ENCODE measurements at places on chromosomes 4 and X.

DNA sequence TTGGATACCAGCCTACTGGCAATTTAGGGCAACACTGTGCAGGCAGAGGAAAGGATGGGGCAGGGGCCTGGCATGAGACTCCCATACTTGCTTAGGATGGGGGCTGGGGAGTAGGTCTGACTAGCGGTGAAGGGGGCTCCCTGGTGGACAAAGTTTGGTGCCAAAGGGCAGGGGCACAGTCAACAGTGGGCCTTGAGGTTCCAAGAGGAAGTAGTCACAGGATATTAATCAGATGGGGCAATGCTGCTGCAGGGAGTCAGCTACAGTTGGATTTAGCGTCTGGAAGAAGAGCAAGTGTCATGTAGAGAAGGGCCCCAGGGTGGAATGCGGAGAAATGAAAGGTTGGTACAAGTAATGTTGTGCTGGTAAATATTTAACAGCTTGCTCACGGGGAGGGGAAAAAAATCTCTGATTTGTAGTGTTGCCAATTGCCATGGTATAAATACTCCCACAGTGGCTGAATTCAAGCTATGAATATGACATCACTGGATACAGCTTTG, 139.4 kb downstream of the PJA1 start:
- no peak for DNase-seq

DNA sequence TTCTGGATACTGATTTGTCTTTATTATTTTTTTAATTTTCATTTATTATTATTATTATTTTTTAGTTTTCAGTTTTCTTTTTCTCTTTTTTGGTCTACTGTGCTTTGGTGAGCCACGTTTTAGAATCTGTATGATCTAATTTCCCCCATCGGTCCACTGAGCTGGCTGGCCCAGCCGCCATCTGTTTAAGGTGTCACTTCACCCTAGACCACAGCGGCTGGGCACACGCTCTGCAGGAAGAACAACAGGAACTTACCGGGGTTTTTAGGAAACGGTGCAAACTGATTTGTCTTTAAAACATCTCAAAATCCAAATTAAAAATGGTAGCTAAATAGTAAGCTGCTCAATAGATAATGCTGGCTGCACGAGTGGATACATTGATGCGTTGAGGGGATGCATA, 48.8 kb upstream of the AMOT start:
- DNase-seq: no peak

DNA sequence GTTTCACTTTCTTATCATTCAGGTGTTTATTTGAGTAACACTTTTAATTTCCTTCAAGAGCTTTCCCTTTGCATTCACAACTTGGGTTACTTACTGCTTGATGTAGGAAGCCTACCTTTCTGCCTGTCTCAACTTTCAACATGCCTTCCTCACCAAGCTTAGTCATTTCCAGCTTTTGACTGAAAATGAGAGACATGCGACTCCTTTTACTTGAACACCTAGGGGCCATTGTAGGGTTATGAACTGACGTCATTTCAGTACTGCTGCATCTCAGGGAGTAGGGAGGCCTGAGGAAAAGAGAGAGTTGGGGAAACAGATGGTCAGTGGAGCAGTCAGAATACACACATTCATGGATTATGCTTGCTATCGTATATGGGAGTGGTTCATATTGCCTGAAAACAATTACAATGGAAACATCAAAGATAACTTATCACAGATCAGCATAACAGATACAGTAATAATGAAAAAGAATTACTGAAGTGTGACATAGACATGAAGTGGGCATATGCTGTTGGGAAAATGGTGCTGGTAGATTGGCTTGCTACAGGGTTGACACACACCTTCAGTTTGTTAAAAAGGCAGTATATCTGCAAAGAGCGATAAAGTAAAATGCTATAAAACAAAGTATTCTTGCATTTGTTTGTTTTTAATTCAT, 25.7 kb downstream of the USP53 start:
- DNase-seq: no peak

DNA sequence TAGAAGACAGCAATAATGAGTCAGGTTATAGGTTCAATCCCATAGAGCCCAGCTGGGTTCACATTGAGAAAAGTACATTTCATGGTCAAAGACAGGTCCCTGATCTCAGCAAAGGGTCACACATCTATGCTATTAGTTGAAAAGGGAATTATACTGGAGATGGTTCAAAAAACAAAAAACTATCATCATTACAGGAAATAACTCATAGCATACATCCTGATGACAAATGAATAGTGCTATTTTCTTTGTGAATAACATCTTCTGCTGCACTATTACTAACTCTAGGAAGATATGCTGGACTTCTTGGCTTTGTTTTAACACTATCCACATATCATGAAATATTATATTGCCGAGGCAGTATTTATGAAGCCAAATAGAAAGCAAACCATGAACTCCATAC, 202.5 kb upstream of the MAB21L2 start:
- no peak for DNase-seq

- no peak for DNase-seq
These were observed at the start of gene P2RY10 for GRCh38 chrX:78945186-78945912. TSS of gene P2RY10 (plus strand) at chrX:78945391. CDS start at chrX:78960521, 15,130 bp downstream.
